ENCODE measurements at places on chromosomes 12 and 14. TPM values are rescaled to one million over a fixed set of nuclear protein-coding genes. Genes with fewer than 3 reads are reported as not detected.
A peak's percentile ranks its signal among the peaks of the same experiment; 100 is the strongest.

Gene TDRD9
- not detected for total RNA-seq

Gene WASHC4
- total RNA-seq, result 38.5 TPM

Gene TMED10
- total RNA-seq, result 195 TPM

Gene CCDC177
- total RNA-seq, result not detected

Gene ASCL1
- not detected for total RNA-seq

Gene TMEM119
- total RNA-seq, result 5.0 TPM

Gene AKAP3
- 2.6 TPM for total RNA-seq

Gene AVPR1A
- total RNA-seq, result 5.5 TPM

Gene CEBPE
- total RNA-seq, result 0.25 TPM

Gene CTSG
- total RNA-seq, result not detected

Gene PRR4
- total RNA-seq, result 1.8 TPM

Gene KRT79
- not detected for total RNA-seq

Gene NPAS3
- total RNA-seq, result not detected

Gene EIF2S3B
- 0.50 TPM for total RNA-seq

Gene TECPR2
- 16.6 TPM for total RNA-seq

Gene LIN7A
- total RNA-seq, result 0.22 TPM

DNA sequence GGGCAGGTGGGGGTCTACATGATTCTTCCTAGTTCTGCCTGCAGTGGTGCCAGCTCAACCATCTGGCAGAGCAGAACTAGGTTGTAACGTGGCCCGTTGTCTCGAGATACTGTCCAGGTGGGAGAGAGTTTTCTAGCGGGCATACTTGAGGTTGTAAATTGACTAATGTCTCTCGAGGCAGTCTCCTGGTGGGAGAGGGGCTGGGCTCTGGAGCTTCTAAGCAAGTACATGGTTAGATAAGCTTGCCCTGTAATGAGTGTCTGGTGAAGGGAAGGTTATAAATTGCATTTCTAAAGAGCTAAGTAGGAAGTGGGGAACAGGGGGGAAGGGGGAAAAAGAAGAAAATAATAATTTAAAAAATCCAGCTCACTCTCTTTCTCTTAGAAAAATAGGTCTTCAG, 18.1 kb downstream of the BDKRB1 start:
- DNase-seq, result no peak

GRCh38 chr14:27085500-27085899, 487.7 kb upstream of the NOVA1 start:
- no peak for DNase-seq

- DNase-seq, result no peak
These were observed 68.6 kb downstream of the RESF1 start for GRCh38 chr12:32027684-32028365.

DNA sequence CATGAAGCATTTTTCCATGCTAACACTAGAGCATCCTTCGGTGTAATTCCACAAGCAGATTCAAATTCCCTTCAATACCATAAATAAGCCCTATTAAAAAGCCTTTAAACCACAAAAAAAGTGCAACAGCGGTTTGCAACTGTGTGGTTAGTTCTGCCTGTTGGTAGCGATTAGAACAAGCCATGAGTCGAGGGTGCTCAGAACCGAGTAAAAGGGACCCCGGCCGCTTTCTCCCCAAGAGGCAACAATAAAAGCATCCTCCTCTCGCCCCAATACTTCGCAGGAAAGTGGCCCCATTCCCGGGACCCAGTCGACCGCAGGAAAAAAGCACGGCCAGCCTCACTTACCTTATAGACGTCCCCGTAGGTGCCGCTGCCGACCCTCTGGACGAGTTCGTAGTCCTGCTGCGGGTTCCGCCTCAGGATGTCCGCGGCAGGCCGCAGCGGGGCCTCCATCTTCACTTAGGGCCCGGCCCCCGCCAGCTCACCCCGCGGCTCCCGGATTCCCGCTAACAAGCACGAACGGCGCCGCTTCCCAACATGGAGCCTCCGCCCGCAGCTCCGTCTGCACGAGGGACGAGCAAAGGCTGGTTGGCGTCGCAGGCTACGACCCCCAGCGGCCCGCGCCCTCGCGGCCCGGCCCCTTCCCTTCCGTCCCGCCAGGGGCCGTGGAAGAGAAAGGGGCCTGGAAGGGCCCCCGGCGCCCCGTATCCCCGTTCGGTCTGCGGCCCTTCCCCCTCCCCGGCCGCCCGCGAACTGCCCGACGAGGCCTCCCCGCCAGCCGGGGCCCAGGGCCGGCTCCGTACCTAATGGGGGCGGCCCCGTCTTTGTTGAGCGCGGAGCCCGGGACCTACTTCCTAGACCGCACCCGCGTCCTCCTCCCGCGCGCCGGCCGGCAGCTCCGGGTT, 521 bp downstream of the MAP4K5 start:
- peak; percentile 5 for DNase-seq

DNA sequence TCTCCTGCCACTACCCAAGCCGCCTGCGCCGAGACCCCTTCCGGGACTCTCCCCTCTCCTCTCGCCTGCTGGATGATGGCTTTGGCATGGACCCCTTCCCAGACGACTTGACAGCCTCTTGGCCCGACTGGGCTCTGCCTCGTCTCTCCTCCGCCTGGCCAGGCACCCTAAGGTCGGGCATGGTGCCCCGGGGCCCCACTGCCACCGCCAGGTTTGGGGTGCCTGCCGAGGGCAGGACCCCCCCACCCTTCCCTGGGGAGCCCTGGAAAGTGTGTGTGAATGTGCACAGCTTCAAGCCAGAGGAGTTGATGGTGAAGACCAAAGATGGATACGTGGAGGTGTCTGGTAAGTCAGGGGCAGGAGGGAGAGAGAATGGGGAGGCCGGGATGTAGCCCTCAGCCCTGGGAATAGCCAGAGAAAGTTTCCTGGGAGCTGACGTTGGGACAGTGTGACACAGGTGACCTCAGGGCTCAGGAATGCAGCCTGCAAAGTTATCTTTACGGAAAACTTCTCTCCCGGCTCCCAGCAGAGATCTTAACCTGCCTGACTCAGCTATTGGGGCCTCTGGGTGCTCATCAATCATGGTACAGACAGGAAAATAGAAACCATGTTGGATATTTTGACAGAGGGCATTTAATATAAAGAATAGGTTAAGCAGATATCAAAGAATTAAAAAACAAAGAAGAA, 747 bp downstream of the HSPB8 start:
- no peak for DNase-seq

GRCh38 chr12:117093431-117093830, 5.8 kb downstream of the TESC start:
- no peak for DNase-seq

- DNase-seq, result no peak
These were observed 19.6 kb upstream of the LRP1-AS start for GRCh38 chr12:57166971-57167371.

GRCh38 chr14:50035214-50035613, 81.2 kb downstream of the VCPKMT start:
- no peak for DNase-seq

DNA sequence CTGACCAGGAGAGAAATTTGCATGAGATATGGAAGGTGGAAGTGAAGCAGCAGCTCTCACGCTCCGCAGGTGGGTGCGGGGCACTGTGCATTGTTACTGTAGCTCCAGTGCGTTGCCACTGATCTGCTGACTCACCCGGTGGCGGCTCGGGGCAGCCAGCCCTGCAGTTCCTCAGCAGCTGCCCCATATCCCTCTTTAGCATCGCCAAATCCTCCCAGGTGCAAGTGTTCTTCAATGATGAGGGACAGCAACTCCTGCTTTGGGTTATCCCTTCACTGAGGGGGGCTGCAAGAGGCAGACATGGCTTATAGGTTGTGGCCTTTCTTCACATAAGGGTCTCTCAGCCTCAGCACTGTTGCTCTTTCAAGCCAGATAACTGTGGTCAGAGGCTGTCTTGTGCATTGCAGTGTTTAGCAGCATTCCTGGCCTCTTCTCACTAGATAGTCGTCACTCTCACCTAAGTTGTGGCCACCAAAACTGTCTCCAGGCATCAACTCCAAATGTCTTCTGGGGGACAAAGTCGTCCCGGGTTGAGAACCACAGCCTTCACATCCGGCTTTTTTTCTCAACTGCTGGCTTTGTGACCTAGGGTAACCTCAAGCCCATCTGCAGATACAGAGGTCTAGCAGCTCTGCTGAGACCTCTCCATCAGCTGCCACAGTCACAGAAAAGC, 180.8 kb downstream of the EFCAB11 start:
- no peak for DNase-seq

GRCh38 chr12:87822923-87823322, 206.3 kb downstream of the C12orf50 start:
- no peak for DNase-seq

GRCh38 chr12:51533799-51534198, 57.2 kb upstream of the SCN8A start:
- no peak for DNase-seq

DNA sequence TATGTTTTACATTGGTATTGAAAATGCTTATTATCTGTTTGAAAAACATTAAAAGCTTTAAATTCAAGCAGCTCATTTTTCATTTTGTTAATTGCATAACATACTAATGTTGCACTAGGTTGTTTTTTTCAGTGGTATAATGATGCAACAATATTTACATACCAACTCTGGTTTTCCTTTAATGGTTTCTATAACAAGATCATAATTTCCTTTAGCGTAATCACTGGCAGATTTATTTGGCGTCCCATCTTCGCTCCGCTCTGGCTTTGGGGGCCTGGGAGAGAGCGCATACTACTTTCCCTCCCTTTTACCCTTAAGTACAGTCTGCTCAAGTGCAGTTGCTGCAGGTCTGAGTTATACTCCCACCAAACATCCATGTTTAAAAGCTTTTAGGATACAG, 574.1 kb downstream of the PRKD1 start:
- no peak for DNase-seq

GRCh38 chr14:84937016-84937415, 592.9 kb upstream of the FLRT2 start:
- DNase-seq, result no peak

- no peak for DNase-seq
These were observed 24.0 kb downstream of the PLEKHH1 start for GRCh38 chr14:67557118-67557517.

GRCh38 chr14:77579065-77579464, 37.4 kb downstream of the SPTLC2 start:
- no peak for DNase-seq

- DNase-seq, result no peak
These were observed 56.4 kb downstream of the PTGER2 start for GRCh38 chr14:52370406-52370935.

Data from T-helper 17 cell (primary cell).